Esophagus mucosa (tissue), 1 donor: ENCODE measurements at places on chromosomes 16 and 17. TPM values are rescaled to one million over a fixed set of nuclear protein-coding genes. Genes with fewer than 3 reads are reported as not detected.

PRSS27 gene
- 191 TPM for total RNA-seq

SHISA9 gene
- 0.20 TPM for total RNA-seq

CMTM3 gene
- 3.7 TPM for total RNA-seq

ARL5C gene
- not detected for total RNA-seq

ITGAD gene
- total RNA-seq, result not detected

BRIP1 gene
- 3.9 TPM for total RNA-seq

RNF112 gene
- 1.1 TPM for total RNA-seq

SLC47A2 gene
- total RNA-seq, result 0.92 TPM

MYH8 gene
- not detected for total RNA-seq

IL32 gene
- total RNA-seq, result 3.7 TPM

CD68 gene
- total RNA-seq, result 61.3 TPM

ABCA3 gene
- 1.2 TPM for total RNA-seq

CCDC40 gene
- total RNA-seq, result 0.72 TPM

PCTP gene
- total RNA-seq, result 9.1 TPM

CCDC78 gene
- total RNA-seq, result 0.40 TPM

MT4 gene
- total RNA-seq, result 8.4 TPM

LGALS9B gene
- 14.3 TPM for total RNA-seq

MARVELD3 gene
- 3.6 TPM for total RNA-seq

HOXB6 gene
- 0.28 TPM for total RNA-seq

QRICH2 gene
- total RNA-seq, result 1.6 TPM

SECTM1 gene
- 6.3 TPM for total RNA-seq

PRCD gene
- 0.64 TPM for total RNA-seq
